GM12878 (cell line): ENCODE measurements at places on chromosomes 3 and 15. TPM values are rescaled to one million over a fixed set of nuclear protein-coding genes. Genes with fewer than 3 reads are reported as not detected.

GRCh38 chr3:194661374-194661773 lies 10.6 kb downstream of the LSG1 start:
- DNase-seq, result no peak
- no peak overlapping the region for H3K27ac ChIP-seq
- no peaks in the 10 kb centered on the region for H3K27me3 ChIP-seq

DNA sequence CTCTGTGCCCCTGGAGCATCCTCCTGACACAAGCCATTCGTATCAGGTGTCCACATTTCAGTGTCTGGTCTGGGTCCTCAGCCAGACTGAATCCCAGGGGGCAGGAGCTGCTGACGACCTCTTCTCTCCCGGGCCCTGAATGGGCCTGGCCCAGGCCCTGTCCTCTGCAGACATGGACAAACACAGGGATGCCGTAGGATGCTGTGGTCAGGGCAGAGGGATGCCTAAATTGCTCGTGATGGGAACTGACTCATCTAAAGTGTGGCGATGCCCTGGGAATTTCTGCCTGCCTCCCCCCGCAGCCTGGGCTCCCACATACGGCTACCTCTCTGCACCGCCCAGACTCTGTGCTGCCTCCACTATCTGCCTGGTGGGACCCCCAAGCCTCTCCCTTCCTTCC lies 58.5 kb upstream of the CTSH start:
- H3K36me3 ChIP-seq, result no peaks in the 10 kb centered on the region
- no peaks in the 10 kb centered on the region for H3K27me3 ChIP-seq
- peaks cover 35% of the 10 kb centered on the region for H3K4me1 ChIP-seq
- peak overlapping the region; percentile 93; the same call in 1 of the 2 replicates for H3K27ac ChIP-seq
- H3K4me3 ChIP-seq, result peak overlapping the region; percentile 39; the same call in 1 of the 2 replicates

DNA sequence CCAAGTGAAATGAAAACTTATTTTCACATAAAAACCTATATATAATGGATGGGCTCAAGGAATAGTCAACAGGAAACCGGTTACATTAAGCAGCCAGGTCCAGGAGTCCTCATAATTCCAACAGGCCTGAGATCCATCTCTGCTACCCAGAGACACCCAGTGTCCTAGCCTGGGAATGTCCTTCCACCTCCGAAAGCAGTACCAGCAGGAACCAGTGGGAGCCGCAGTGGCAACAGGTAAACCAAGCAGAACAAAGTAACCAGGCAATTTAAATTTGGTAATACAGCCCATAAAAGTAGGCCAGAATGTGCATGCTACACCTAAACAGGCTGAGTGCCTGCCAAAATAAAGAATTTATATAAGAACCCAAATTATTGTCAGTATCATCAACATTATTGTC lies 195.6 kb downstream of the ZBBX start:
- H3K27me3 ChIP-seq, result no peaks in the 10 kb centered on the region
- H3K4me1 ChIP-seq, result no peaks in the 10 kb centered on the region
- no peak overlapping the region for H3K27ac ChIP-seq

SOX14 gene
- total RNA-seq, result not detected in 2 replicates

GRCh38 chr3:47042231-47042791 lies 62.8 kb downstream of the NBEAL2 start:
- DNase-seq, result no peak
- H3K27ac ChIP-seq, result no peak overlapping the region
- H3K4me1 ChIP-seq, result no peaks in the 10 kb centered on the region

GRCh38 chr15:63425426-63425985 lies 43.9 kb upstream of the CA12 start:
- DNase-seq, result no peak
- H3K36me3 ChIP-seq, result no peaks in the 10 kb centered on the region
- H3K27me3 ChIP-seq, result no peaks in the 10 kb centered on the region
- H3K4me1 ChIP-seq, result no peaks in the 10 kb centered on the region

GRCh38 chr15:43107751-43108150 lies 1.9 kb upstream of the UBR1 start:
- no peaks in the 10 kb centered on the region; the same call in 1 of the 2 replicates for H3K4me1 ChIP-seq
- H3K27me3 ChIP-seq, result no peaks in the 10 kb centered on the region
- no peaks in the 10 kb centered on the region for H3K36me3 ChIP-seq
- H3K27ac ChIP-seq, result no peak overlapping the region

PYGO1 gene
- total RNA-seq, result not detected in 2 replicates

DNA sequence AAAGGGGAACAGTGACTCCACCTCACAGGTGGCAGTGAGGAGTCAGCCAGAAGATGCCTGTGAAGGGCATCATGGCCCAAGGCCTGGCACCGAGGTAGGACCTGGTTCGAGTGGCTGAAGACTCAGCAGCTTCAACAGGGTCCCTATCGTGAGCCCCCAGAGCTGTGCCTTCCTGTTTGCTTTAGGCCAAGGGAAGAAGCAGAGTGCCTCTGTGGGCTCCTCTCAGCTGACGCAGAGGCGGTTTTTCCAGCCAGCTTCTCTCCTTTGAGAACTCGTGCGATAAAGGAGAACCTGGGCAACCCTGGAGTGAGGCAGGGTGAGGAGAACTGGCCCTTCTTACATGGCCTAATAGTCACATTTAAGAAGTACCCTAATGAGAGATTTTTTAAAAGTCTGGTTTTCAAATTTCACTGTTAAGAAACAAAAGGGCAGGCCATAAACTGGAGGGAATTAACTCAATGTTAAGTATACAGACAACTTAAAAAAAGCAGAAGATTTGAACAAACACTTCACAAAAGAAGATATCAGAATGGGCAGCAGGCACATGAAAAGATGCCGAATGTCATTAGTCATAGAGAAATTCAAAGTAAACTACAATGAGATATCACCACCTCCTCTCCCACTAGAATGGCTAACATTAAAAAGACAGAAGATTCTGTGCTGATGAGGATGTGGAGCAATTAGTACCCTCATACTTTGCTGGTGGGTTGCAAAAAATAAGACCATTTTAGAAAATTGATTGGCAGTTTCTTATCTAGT lies 23.1 kb upstream of the MRPS22 start:
- DNase-seq, result no peak
- H3K27me3 ChIP-seq, result no peaks in the 10 kb centered on the region
- H3K4me3 ChIP-seq, result no peak overlapping the region
- no peaks in the 10 kb centered on the region for H3K36me3 ChIP-seq
- H3K4me1 ChIP-seq, result no peaks in the 10 kb centered on the region

- H3K36me3 ChIP-seq, result peaks cover 10% of the 10 kb centered on the region; the same call in 1 of the 2 replicates
- peak; percentile 59 for DNase-seq
- H3K27me3 ChIP-seq, result no peaks in the 10 kb centered on the region
- H3K4me3 ChIP-seq, result peak overlapping the region; percentile 97
- H3K27ac ChIP-seq, result peak overlapping the region; percentile 99
- peaks cover 14% of the 10 kb centered on the region; the same call in 1 of the 2 replicates for H3K4me1 ChIP-seq
Observed at GRCh38 chr3:169772305-169772896, 795 bp upstream of the MYNN start.

GRCh38 chr3:172223870-172224269 lies 184.5 kb downstream of the FNDC3B start:
- no peak overlapping the region for H3K27ac ChIP-seq
- no peak overlapping the region for H3K4me3 ChIP-seq
- DNase-seq, result no peak
- H3K36me3 ChIP-seq, result peaks cover 3% of the 10 kb centered on the region; the same call in 1 of the 2 replicates
- H3K27me3 ChIP-seq, result no peaks in the 10 kb centered on the region
- peaks cover 16% of the 10 kb centered on the region for H3K4me1 ChIP-seq

DNA sequence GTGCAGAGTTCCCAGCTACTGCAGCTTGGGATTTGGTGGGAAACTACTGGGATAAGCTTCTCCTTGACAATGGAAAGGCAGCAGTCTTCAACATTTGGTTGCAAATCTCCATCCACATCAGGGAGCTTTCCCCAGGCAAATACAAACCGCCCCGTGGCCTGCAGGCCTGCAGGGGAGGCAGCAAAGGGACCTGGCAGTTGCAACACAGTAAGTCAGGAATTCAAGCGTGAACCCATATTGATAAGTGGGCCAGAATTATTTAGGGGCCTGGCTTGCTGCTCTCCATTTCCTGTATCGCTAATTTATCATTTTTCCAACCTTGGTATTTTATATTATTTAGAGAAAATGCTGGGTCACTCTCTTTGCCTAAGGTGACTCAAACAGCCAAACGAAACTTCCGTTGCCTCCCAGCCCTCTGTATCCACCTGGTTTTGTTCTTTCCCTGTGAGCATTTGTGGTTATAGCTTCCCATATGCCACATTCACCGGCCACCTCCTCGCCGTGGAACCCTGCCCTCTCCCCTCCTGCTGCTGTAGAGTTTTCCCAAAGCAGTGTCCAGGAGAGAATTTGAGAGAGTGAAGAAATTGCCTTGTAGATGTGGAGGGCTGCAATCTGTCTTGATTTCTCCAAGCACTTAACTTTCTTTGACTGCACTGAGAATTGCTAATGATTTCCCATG lies 34.8 kb downstream of the B3GALNT1 start:
- no peaks in the 10 kb centered on the region for H3K36me3 ChIP-seq
- H3K27ac ChIP-seq, result no peak overlapping the region
- no peak overlapping the region for H3K4me3 ChIP-seq
- no peak for DNase-seq
- peaks cover 27% of the 10 kb centered on the region for H3K4me1 ChIP-seq

GRCh38 chr3:87488765-87489164 lies 212.4 kb upstream of the POU1F1 start:
- DNase-seq, result no peak
- H3K36me3 ChIP-seq, result no peaks in the 10 kb centered on the region
- H3K4me1 ChIP-seq, result no peaks in the 10 kb centered on the region

GRCh38 chr15:71111181-71111565 lies 4.1 kb upstream of the THSD4 start:
- H3K4me1 ChIP-seq, result no peaks in the 10 kb centered on the region
- H3K4me3 ChIP-seq, result no peak overlapping the region
- no peak overlapping the region for H3K27ac ChIP-seq
- H3K27me3 ChIP-seq, result no peaks in the 10 kb centered on the region

- no peaks in the 10 kb centered on the region for H3K36me3 ChIP-seq
- no peak overlapping the region for H3K4me3 ChIP-seq
- no peak for DNase-seq
- H3K4me1 ChIP-seq, result no peaks in the 10 kb centered on the region
- no peak overlapping the region for H3K27ac ChIP-seq
Observed at GRCh38 chr3:132726341-132726823, 4.2 kb upstream of the NPHP3 start.

CCDC13 gene
- 0.16 TPM in 1 of 2 replicates, not detected in the other for total RNA-seq

GRCh38 chr15:20294651-20295237 lies 246.9 kb downstream of the GOLGA6L6 start:
- no peaks in the 10 kb centered on the region for H3K36me3 ChIP-seq
- H3K27ac ChIP-seq, result no peak overlapping the region
- no peaks in the 10 kb centered on the region for H3K4me1 ChIP-seq
- DNase-seq, result no peak

- no peak overlapping the region for H3K4me3 ChIP-seq
- no peaks in the 10 kb centered on the region for H3K27me3 ChIP-seq
- no peak for DNase-seq
- H3K27ac ChIP-seq, result no peak overlapping the region
- no peaks in the 10 kb centered on the region for H3K36me3 ChIP-seq
Observed at GRCh38 chr15:65058394-65059368, 9.1 kb downstream of the RASL12 start.

THPO gene
- total RNA-seq, result not detected in 2 replicates

GRCh38 chr3:112132554-112132953 lies 494 bp downstream of the GCSAM start:
- DNase-seq, result no peak
- peak overlapping the region; percentile 78 for H3K4me3 ChIP-seq
- no peaks in the 10 kb centered on the region for H3K27me3 ChIP-seq
- H3K36me3 ChIP-seq, result no peaks in the 10 kb centered on the region
- peak overlapping the region; percentile 99 for H3K27ac ChIP-seq

GRCh38 chr3:39146083-39146501 lies 7.3 kb downstream of the CSRNP1 start:
- no peak for DNase-seq
- H3K27me3 ChIP-seq, result no peaks in the 10 kb centered on the region
- peaks cover 45% of the 10 kb centered on the region for H3K4me1 ChIP-seq
- peak overlapping the region; percentile 85; the same call in 1 of the 2 replicates for H3K4me3 ChIP-seq
- H3K36me3 ChIP-seq, result peaks cover 29% of the 10 kb centered on the region

C3orf22 gene
- not detected in 2 replicates for total RNA-seq

GRCh38 chr3:31793821-31794220 lies 187.2 kb downstream of the OSBPL10 start:
- no peaks in the 10 kb centered on the region for H3K36me3 ChIP-seq
- H3K27ac ChIP-seq, result no peak overlapping the region
- H3K4me1 ChIP-seq, result no peaks in the 10 kb centered on the region
- H3K27me3 ChIP-seq, result no peaks in the 10 kb centered on the region
- no peak for DNase-seq
- no peak overlapping the region for H3K4me3 ChIP-seq

GRCh38 chr3:55207744-55208143 lies 279.4 kb downstream of the WNT5A start:
- H3K27ac ChIP-seq, result no peak overlapping the region
- DNase-seq, result no peak
- no peaks in the 10 kb centered on the region for H3K36me3 ChIP-seq
- H3K27me3 ChIP-seq, result no peaks in the 10 kb centered on the region; the same call in 1 of the 2 replicates
- H3K4me3 ChIP-seq, result no peak overlapping the region

GRCh38 chr3:48088056-48088748 lies 72.0 kb upstream of the MAP4 start:
- no peak for DNase-seq
- peak overlapping the region; percentile 79 for H3K27ac ChIP-seq
- peaks cover 6% of the 10 kb centered on the region; the same call in 1 of the 2 replicates for H3K4me1 ChIP-seq

DNA sequence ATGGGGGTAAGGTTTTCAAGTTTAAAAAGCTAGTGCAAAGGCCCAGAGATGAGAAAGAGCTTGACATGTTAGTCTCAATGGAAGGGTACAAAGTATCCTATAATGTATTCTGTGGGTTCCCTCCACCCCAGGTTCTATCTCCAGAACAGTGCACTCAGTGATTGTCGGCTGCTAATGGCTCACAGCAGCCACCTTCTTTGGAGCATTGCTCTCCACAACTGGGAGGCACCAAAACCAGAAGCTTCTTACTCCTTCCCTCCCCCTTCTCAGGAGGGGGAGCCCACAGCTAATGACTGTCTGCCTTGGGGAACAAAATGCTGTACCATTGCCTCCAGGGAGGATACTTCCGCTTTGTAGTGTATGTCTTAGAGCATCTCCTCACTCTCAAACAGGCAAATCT lies 439.4 kb upstream of the RBMS3 start:
- H3K36me3 ChIP-seq, result no peaks in the 10 kb centered on the region
- no peak overlapping the region for H3K4me3 ChIP-seq
- no peaks in the 10 kb centered on the region; the same call in 1 of the 2 replicates for H3K27me3 ChIP-seq
- peaks cover 4% of the 10 kb centered on the region for H3K4me1 ChIP-seq
- no peak for DNase-seq
- H3K27ac ChIP-seq, result no peak overlapping the region

DNA sequence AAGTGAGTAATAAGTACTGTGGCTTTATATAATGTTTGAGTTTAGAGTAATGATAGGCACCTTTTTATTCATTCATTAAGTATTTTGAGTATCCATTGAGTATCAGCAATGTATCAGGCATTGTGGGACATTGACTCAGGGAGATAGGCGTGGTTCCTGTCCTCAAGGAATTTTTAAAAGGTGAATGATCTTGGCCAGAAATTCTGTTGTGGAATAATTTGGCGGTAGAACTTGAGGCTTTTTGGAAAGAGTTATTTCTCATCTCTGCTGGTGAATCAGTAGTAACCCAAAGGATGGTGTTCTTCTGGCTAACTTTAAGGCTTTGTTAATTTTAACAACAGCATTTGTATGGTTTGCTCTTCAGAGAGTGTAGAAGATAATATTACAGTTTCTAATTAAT lies 2.0 kb downstream of the RAB7A start:
- no peaks in the 10 kb centered on the region for H3K27me3 ChIP-seq
- H3K36me3 ChIP-seq, result no peaks in the 10 kb centered on the region
- peaks cover 12% of the 10 kb centered on the region for H3K4me1 ChIP-seq
- H3K4me3 ChIP-seq, result peak overlapping the region; percentile 79
- DNase-seq, result no peak

- no peaks in the 10 kb centered on the region for H3K27me3 ChIP-seq
- H3K36me3 ChIP-seq, result no peaks in the 10 kb centered on the region; the same call in 1 of the 2 replicates
- no peak overlapping the region for H3K4me3 ChIP-seq
- no peak overlapping the region for H3K27ac ChIP-seq
Observed at GRCh38 chr15:77035999-77036471, 34.9 kb downstream of the TSPAN3 start.

LAMB2 gene
- total RNA-seq, result 3.2 and 3.3 TPM in 2 replicates

ZBBX gene
- not detected in 2 replicates for total RNA-seq

TM4SF1 gene
- 0.56 and 1.2 TPM in 2 replicates for total RNA-seq
